Esophagus squamous epithelium (tissue), 5 donors: ENCODE measurements at places on chromosomes 13 and 19. TPM values are rescaled to one million over a fixed set of nuclear protein-coding genes. Genes with fewer than 3 reads are reported as not detected.
A peak's percentile ranks its signal among the peaks of the same experiment; 100 is the strongest.

- DNase-seq = no peak
Observed at GRCh38 chr13:45149964-45150363, 29.7 kb downstream of the GTF2F2 start.

- no peak for DNase-seq
Observed at GRCh38 chr13:109163037-109163379, 533.6 kb downstream of the MYO16 start.

DNA sequence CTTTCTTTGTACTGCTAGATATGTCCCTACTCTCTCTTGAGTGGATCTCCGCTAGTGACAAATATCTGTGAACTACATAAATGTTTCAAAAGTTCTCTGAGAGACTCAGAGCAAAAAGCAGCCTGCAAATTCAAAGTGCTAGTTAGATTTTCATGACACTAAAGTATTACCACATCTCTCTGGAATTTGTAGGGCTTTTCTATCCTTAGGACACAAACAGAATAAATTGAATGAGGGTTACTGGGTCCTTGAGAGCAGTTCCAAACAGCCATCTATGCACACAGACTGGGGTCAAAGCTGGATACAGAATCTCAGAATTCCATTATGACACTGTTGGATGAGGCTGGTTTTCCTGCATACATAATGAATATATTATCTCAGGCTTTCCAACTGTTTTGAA lies 953.2 kb downstream of the DIAPH3 start:
- DNase-seq = no peak

DNA sequence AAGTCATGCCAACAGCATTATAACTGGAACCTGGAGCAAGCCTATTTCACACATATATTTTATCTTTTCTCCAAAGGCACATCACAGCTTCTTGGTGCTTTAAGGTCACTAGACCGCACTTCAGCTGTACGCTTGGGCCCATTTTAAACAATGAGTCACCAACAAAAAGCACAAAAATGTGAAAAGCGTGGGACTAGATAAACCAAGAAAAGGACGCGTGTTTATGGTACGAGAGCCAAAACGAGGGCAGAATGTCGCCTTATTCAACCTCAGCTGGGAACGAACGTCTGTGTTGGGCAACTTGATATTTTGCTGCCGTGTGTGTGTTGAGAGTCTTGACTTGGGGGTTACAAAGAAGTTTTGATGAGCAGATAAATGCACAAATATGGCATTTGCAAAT lies 9.2 kb upstream of the EHD2 start:
- DNase-seq = no peak

GRCh38 chr13:35629026-35629425 lies 152.5 kb upstream of the MAB21L1 start:
- DNase-seq = no peak

- no peak for DNase-seq
Observed at GRCh38 chr13:94176561-94176960, 302.9 kb downstream of the DCT start.

The HSH2D gene
- total RNA-seq = 0.31 TPM

The IL4I1 gene
- 0.57 TPM for total RNA-seq

- peak; percentile 85 for DNase-seq
Observed at GRCh38 chr13:72727417-72728289, at the start of the genes BORA and MZT1. Gene BORA, plus strand, starts transcription at chr13:72727923. Its CDS starts 1,018 bp downstream, at chr13:72728941. Gene MZT1, minus strand, starts transcription at chr13:72727629. Its CDS starts 27 bp downstream, at chr13:72727602.

The CNN1 gene
- total RNA-seq = 55.5 TPM

DNA sequence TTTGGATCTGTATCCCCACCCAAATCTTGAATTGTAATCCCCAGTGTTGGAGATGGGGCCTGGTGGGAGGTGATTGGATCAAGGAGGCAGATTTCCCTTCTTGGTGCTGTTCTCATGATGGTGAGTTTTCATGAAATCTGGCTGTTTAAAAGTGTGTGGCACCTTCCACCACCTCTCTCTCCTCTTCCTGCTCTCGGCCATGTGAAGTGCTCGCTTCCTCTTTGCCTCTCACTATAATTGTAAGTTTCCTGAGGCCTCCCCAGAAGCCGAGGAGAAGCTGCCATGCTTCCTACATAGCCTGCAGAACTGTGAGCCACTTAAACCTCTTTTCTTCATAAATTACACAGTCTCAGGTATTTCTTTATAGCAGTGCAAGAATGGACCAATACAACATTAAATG lies 15.7 kb downstream of the COMMD6 start:
- no peak for DNase-seq

The DCT gene
- not detected for total RNA-seq

GRCh38 chr13:44726214-44726613 lies 150.1 kb upstream of the TSC22D1 start:
- no peak for DNase-seq

The MBNL2 gene
- 24.0 TPM for total RNA-seq

DNA sequence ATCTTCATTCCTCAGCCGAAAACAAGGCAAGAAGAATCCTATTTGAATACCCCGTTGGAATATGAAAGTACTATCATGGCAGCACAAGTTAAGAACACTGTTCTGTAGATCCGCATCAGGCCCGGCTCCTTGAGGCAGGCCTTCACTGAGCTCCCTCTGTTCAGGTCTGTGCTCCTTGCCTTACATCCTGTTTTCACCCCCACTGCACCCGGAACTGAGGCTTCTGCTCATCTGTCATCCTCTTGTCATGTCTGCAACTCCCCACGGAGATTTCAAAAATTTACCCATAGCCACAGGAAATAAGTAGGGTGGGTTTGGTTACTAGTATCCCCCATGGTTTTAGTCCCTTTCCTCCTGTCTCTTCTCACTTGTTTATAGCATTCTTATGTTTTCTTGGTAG lies 861.9 kb downstream of the GPC5 start:
- DNase-seq = no peak

GRCh38 chr19:3027981-3028304 lies 1.1 kb downstream of the TLE2 start:
- DNase-seq = no peak

The CLEC4G gene
- 0.18 TPM for total RNA-seq

DNA sequence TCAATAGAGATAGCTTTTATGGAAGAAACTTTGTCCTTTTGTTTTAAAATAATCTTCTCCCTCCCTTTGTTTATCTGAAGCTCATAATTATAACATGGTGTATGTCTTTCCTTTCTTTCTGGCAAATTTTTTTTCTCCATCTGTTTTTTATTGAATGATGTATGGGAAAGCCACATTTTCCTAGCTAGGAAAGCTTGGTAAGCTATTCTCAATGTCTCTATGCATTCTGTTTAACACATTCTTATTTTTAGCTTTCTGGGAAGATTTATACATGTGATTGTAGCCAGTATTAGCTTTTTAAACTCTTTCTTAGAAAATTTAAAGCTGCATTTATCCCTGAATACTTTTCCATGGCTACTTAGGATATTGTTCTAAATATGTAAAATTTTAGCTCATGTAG lies 124.9 kb upstream of the CSNK1A1L start:
- DNase-seq = no peak

DNA sequence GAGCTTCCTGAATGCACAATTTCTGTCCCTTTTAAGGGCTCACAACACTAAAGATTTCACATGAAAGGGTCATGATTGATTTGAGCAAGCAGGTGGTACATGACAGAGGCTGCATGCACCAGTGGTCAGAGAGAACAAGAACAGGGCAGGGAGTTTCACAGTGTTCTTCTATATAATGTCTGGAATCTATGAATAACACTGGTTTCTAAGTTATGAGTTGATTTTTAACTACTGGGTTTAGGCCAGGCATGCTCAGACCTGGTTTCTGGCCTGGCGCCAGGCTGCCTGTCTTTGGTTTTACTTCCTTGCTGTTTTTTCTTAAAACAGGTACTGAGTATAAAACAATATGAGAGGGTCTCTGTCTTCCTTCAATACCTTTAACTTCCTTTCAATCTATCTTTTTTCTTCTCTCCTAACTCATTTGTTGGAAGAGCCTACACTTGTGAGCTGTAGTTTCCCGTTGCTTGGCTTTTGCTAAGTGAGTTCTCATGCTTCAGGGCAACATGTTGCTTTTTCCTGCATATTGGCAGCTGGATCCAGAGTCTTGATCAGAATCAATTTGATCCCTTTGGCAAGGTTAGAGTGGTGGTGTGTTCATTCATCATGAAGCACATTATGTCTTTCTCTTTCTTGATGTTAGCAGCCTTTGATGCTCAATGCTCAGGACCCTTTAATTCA lies 38.5 kb upstream of the FGF14 start:
- no peak for DNase-seq

- no peak for DNase-seq
Observed at GRCh38 chr13:50714891-50715290, 128.6 kb downstream of the DLEU7 start.

The PGLYRP1 gene
- not detected for total RNA-seq

The ESD gene
- 45.8 TPM for total RNA-seq

DNA sequence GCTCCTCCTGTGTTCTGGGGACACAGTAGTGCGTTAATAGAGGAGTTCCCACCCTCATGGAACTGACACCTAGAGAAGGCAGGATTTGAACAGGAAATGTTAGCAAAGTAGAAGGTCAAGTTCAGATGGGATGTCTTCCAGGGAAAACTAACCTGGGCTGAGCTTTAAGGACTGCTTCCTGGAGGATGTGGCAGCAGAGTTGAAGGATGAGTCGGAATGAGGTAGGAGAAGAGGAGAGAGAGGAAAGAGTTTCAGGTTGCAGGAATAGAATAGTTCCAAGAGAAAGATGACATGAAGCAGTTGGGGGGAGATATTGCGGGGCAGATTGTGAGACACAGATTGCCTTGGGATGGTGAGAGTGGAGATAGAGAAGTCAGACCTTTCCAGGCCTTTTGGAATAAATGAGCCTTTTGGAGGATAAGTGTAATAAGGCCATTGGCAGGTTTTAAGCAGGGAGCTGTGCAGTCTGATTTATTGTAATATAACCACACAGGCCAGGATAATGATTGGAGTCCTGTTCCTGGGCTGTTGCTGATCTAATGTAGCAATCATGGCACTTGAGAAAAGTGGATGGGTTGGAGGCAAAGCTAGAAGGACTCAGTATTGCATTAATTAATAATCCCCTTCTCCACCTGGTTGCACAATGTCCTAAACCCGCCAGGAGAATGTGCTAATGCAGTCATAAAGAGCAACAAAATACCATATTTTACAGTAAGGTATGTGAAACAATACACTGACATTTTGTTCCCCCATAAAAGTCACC lies 205.4 kb downstream of the SHISA2 start:
- no peak for DNase-seq

The CEACAM16 gene
- not detected for total RNA-seq

DNA sequence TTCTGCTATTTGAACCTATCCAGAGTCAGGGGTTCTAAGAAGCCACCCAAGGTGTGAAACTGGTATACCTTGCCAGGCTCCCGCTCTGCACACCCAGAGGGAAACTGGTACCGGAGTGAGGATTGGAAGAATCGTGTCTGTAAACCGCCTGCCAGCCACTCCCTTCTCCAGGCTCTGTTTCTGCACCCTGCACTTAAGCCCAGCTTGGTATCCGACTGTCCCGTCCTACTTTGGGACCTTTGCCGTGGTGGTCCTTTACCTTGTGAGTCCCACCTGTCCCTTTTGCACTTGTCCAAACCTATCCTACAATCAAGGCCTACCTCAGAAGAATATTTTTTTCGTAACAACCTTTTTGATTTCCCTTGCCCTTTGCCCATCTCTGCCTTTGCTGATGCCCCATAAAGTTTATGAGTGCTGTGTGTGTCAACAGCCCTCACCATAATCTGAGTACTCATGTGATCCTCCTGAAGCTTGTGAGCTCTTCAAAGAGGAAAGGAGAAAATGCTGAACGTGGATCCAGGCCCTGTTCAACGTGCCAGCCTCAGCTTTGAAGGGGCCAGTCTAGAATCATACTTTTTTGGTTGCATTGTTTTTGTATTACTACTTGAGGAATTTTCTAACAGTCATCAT lies 44.7 kb downstream of the GARRE1 start:
- no peak for DNase-seq

The MCF2L gene
- total RNA-seq = 10.2 TPM
